SJSA1 (cell line): ENCODE measurements at places on chromosomes 7 and 10. TPM values are rescaled to one million over a fixed set of nuclear protein-coding genes. Genes with fewer than 3 reads are reported as not detected.
A peak's percentile ranks its signal among the peaks of the same experiment; 100 is the strongest.

Gene TSPAN13
- 57.9 and 64.3 TPM in 2 replicates for total RNA-seq

Gene POLR2J2
- total RNA-seq, result 1.3 and 1.4 TPM in 2 replicates

Gene THSD7A
- not detected in 2 replicates for total RNA-seq

Gene ABCA13
- total RNA-seq, result 4.5 and 6.7 TPM in 2 replicates

GRCh38 chr10:130189608-130190054, 53.4 kb downstream of the GLRX3 start:
- no peak for DNase-seq
- peaks cover 10% of the 10 kb centered on the region for H3K4me1 ChIP-seq
- no peaks in the 10 kb centered on the region for H3K36me3 ChIP-seq
- no peaks in the 10 kb centered on the region; the same call in 1 of the 2 replicates for H3K27me3 ChIP-seq

GRCh38 chr10:66591865-66592264, 334.0 kb upstream of the LRRTM3 start:
- no peaks in the 10 kb centered on the region for H3K27me3 ChIP-seq
- H3K4me3 ChIP-seq, result no peak overlapping the region
- DNase-seq, result no peak
- H3K27ac ChIP-seq, result no peak overlapping the region

GRCh38 chr7:51158211-51158610, 158.4 kb downstream of the COBL start:
- H3K36me3 ChIP-seq, result no peaks in the 10 kb centered on the region
- no peaks in the 10 kb centered on the region for H3K27me3 ChIP-seq
- H3K27ac ChIP-seq, result no peak overlapping the region
- DNase-seq, result no peak
- no peaks in the 10 kb centered on the region for H3K4me1 ChIP-seq
- no peak overlapping the region for H3K4me3 ChIP-seq

DNA sequence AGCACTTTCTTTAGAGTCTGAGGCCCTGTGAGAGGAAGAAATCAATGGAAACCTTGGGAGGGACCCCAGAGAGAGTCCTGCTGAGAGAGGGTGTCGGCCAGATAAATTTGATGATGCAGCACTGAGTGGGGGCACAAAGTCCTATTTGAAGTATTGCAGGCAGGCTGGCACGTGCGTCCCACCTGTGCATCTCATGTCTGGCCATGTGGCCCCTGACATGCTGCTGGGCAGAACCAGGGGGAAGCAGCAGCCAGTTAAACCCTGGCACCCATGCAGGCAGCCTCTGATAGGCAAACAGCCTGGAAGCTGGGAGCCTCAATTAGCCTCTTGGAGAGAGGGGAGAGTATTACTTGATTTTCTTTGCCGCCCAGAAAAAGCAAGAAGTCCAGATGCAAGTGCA, 180.9 kb downstream of the PLXNA4 start:
- DNase-seq, result no peak
- no peaks in the 10 kb centered on the region for H3K36me3 ChIP-seq

DNA sequence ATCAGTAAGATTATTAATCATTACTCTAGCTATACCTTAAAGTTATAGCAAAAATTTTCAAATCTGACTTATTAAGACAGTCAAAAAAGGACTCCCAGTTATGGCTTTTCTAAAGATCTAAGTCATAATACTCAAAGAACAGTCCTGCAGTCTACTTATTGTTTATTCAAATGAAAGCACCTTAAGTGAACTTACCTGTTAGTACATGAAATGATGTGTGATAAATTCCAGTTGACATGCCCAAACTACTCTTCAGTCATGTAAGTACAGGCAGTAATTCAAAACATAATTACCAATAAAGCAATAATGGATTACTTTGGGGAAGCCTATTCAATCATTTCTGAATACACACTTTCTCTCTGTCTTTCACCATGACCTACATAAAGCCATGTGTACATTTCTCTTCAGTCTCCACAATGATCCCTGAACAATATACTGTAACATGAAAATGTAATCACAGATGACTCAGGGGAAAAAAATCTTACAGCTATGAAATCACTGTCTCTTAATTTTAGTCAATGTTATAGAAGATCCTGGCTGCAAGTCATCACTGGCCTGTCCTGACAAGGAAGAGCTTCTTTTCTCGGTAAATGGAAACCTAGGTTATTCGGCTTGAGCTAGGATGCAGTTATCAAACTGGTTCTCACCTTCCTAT, 420.7 kb upstream of the LRRTM3 start:
- H3K27me3 ChIP-seq, result no peaks in the 10 kb centered on the region
- H3K4me1 ChIP-seq, result no peaks in the 10 kb centered on the region
- DNase-seq, result no peak
- H3K27ac ChIP-seq, result no peak overlapping the region
- no peak overlapping the region for H3K4me3 ChIP-seq
- no peaks in the 10 kb centered on the region for H3K36me3 ChIP-seq

DNA sequence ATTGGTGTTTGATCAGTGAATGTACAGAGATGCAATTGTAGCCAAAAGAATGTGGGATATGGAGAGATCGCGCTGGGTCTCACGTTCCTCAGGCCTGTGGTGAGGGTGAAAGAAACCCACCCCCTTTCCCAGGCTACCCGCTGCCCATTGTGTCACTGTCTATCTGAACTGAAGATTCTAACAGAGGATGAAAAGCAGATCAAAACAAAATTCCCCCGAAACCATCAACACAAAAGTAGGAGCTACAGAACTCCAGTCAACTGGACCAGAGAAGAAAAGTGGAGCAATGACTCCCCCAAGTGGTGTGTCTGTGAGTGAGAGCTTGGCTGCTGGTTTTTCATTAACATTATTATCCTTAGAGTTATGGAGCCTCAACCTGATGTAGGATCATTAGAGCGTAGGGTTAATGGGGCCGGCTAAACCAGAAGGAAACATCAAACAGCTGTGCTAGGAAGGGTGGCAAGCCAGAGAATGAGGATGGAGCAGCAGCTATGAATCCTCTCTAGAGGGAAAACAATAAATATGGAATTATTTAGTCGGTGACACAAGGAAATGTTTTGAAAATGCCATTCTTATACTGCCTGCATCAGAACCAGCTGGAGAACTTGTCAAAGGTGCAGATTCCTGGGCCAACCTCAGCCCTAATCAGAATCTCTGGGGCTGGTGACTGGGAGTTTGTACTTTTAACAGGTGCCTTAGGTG, 38.3 kb downstream of the AKR1B1 start:
- no peak overlapping the region for H3K27ac ChIP-seq
- H3K4me1 ChIP-seq, result no peaks in the 10 kb centered on the region
- H3K27me3 ChIP-seq, result no peaks in the 10 kb centered on the region
- H3K4me3 ChIP-seq, result no peak overlapping the region
- no peaks in the 10 kb centered on the region for H3K36me3 ChIP-seq
- DNase-seq, result peak; percentile 15

DNA sequence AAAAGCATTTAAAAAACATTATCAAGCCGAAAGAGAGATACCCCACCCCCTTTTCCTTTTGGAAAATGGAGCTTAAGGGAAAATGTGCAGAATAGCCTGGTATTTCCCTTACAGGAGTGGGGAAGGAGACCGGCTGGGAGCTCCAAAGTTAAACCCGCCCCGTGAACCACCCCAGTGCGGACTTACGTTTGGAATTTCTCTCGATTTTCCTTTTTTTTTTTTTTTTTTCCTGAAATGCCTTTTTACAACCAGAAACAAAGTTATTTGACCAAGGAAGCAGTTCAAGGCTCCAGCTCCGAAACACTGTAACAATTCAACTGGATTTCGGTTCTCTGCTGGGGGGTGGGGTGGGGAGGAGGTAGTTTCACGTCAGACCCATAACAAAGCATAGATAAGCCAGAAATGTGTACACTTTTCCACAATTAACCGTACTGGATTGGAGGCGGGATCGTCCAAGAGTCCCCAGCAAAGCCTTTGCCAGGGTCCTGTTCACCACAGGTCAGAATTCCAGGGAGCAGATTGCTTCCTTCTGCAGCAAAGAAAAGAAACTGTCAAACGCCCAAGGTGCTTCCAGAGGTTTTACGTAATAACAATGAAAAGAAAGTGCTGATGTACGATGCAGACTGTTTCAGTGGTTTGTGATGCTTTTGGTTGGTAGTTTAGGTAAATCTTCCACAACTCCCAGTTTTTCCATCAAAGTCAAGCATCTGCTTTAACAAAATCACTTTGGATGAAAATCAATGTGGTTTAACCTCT, 6.7 kb downstream of the SKIDA1 start:
- DNase-seq, result no peak
- peaks cover 36% of the 10 kb centered on the region for H3K4me1 ChIP-seq
- no peak overlapping the region for H3K27ac ChIP-seq
- no peaks in the 10 kb centered on the region for H3K27me3 ChIP-seq

GRCh38 chr7:151759591-151760042, 117.3 kb downstream of the PRKAG2 start:
- no peak overlapping the region for H3K27ac ChIP-seq
- H3K4me1 ChIP-seq, result peaks cover 49% of the 10 kb centered on the region
- H3K4me3 ChIP-seq, result no peak overlapping the region
